Stimulated activated CD4-positive, alpha-beta T cell treated with anti-CD3 and anti-CD28 coated beads, Interleukin-15, amount 100 ng/mL, for 1 hour (primary cell): ENCODE measurements at places on chromosomes 3 and 15.

GRCh38 chr3:124034016-124034843 lies 42.3 kb upstream of the ROPN1 start:
- DNase-seq: no peak

- no peak for DNase-seq
These were observed 21.9 kb downstream of the PIF1 start for GRCh38 chr15:64803526-64803925.

DNA sequence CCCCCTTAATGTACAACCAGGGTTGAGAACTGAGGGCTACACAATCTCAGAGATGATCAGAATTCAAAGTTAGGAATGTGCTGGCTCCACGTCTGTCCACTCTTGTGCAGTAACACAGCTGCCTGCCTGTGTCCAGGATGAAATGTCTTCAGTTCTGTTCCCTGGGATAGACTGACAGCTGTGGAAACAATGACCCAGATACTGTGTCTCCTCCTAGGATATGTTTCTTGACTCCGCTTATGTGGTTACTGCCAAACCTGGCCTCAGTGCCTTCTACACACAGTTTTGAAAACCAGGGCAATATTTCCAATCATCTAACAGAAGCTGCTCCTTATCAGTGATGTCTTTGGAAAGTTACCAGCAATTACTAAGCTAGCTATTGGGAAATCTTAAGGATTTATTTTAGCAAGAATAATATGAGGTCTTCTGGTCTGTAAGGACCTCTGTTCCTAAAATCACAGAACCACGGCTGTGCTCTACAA lies 67.6 kb downstream of the NOX5 start:
- DNase-seq: no peak

- no peak for DNase-seq
These were observed 64.0 kb downstream of the TMEM44 start for GRCh38 chr3:194569252-194569651.
